NCI-H1436 (cell line): ENCODE measurements at places on chromosomes 6 and 20.
A peak's percentile ranks its signal among the peaks of the same experiment; 100 is the strongest.

DNA sequence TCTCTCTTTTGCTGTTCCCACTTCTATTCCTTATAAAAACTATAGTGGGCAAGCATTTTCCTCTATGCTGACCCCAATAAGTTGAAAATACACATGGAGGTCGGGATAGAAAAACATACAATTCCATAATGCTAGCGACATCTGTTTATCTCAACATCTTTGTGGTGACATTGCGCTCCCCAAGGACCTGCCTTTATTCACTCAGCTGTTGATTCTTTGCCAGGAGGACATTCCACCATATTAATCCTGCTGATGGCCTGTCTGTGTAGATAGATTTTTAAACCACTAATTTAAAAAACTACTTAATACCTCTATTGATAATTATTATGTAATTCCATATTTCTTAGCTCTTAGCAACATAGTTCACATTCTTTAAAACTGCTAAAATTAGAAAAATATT, 555.3 kb upstream of the MAP3K7 start:
- no peak for DNase-seq

- DNase-seq, result no peak
Observed at GRCh38 chr6:13432526-13433184, 54.7 kb downstream of the GFOD1 start.

GRCh38 chr6:2448826-2449571, 203.6 kb upstream of the GMDS start:
- peak; percentile 54 for DNase-seq

DNA sequence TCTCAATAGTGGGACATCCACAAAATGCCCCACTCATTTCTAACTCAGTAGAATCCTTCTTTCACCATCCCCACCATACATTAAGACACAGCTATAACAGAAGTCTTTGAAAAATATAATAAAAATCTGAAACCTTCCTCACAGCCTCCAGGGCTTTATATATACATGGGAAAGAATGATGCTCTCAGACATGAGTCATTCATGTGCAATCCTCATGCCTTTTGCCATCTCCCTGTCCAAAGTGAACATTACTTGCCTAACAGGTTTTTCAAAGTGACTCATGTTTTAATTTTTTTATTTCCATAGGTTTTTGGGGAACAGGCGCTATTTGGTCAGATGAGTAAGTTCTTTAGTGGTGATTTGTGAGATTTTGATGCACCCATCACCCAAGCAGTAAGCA, 162.7 kb downstream of the RALGAPA2 start:
- no peak for DNase-seq

DNA sequence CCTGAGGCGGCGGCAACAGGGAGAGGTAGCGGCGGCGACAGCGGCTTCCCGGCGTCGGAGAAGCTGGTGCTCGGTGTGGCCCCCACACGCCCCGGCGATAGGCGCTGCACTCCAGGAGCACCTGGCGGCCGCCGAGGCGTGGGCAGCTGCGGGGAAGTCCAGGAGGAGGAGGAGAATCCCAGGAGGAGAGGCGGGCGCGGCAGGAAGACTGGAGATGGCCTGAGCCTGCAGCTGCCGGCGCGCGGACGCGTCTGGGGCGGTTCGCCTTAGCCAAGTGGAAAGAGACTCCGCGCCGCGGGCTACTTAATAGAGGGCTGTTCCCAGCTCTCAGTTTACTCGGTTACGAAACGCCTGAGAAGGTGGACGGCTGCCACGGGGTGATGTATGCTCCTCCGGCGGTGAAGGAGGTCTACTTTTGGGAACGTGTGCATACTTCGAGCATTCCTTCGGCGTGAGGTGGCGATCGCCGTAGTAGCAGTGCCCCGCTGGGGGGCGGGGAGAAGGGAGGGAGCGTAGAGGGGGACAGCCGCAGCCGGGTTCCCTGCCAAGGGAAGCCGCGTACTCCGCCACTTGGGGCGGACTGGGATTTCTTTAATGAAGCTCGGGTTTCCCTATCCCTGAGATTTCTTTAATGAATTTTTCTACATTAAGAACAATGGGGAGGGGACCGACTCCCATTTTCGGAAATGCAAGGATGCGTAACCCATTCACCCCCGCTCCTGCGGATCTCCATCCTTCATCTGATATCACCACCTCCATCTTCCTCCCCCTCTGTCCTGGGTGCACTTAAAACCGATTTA, at the start of gene COL12A1:
Gene COL12A1 (minus strand): TSS at position 278 of the 800 bp plus-strand sequence. CDS start 3,261 bp downstream, outside the sequence.
- DNase-seq, result no peak

DNA sequence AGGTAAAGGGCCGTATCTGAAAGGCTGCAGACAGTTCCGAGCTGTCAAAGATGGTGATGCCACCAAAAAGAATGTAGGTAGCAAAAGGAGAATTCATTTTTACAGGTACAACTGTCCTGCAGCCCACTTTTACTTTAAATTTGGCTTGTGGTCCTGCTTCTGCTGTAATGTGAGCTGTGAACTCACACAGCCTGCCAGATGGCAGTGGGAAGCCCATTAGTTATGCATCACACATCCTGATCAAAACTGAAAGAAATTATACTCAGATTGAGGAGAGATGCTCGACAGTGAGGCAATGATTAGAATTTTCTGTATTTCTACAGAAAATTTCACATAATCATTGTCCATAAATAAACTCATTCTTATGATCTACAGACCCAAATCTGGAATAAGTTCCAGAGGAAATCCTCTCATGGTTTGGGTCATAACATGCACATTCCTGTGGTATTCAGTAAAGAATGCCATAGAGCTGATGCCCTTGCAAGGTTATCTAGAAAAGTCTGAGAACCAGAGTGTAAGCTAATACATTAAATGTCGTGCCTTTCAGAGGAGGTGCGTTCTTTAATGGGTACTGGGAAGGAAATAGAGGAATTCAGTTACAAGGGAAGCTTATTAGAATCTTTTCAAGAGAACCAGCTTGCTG, 23.9 kb upstream of the E2F3 start:
- DNase-seq, result no peak

DNA sequence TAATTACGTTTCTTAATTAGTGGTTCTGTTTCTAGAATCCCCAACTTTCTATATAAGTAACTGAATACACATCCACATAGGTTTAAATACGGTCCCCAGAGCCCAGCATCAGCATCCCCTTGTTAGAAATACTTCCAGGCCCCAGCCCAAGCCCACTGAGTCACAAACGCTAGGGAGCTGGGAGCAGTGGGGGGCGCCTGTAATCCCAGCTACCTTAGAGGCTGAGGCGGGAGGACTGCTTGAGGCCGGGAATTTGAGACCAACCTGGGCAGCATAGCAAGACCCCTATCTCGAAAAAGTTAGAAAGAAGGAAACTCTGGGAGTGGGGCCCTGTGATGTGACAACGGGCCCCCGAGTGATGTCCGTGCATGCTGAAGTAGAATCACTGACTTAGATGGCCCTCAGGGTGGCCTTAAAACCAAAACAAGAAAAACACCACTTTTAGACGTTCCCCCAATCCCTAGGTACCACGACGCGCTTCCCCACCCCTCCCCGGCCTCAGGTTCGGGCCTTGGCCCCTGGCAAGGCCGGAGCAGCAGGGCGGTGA, 1.3 kb upstream of the PPP1R3G start:
- DNase-seq, result no peak

DNA sequence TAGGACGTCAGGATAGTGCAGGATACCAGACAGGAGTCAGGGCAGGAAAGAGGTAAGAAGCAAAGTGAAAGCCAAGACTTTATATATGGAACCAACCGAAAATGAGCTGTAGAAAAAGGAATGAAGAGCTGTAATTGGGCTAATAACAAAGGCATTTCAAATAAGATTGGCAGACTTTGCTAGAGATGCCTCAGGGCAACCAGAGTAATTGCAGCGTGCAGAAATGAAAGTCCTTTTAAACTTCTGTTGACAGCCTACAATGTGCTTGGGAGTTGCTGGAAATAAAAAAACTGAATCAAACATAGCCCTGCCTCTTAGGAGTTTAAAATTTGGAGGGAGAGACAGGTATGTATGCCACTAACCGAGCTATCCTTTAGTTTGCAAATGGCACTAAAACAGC, 56.4 kb upstream of the NKX2-4 start:
- DNase-seq, result no peak

- DNase-seq, result no peak
Observed at GRCh38 chr6:155093430-155093829, 98.3 kb downstream of the TIAM2 start.

GRCh38 chr6:11711003-11711983, 67.3 kb downstream of the ADTRP start:
- no peak for DNase-seq
